NCI-H460 (cell line): ENCODE measurements at places on chromosomes 2 and 18.

- peak; percentile 54 for DNase-seq
These were observed 18.3 kb upstream of the KIF3C start for GRCh38 chr2:26000561-26001082.

- DNase-seq, result peak; percentile 65
These were observed 91.5 kb upstream of the TMEFF2 start for GRCh38 chr2:192286093-192286701.

DNA sequence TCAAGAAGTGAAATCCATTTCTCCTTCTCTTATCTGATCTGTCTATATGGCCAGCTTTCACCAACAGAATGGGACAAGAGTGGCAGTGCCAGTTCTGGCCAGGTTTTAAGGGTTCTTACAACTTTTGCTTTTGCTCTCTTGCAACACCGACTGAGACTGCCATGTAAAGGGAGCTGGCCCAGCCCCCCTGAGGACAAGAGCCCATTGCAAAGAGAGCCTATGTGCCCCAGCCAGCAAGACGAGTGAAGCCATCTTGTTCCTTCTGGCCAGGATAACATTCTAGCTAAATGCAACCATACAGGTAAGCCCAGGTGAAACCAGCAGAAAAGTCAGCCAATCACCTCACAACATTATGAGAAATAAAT, 101.0 kb upstream of the RND3 start:
- DNase-seq, result peak; percentile 54

GRCh38 chr2:241959751-241960269, 90.3 kb downstream of the RTP5 start:
- DNase-seq, result no peak
